D341Med (cell line): ENCODE measurements at places on chromosomes 5 and 9.

DNA sequence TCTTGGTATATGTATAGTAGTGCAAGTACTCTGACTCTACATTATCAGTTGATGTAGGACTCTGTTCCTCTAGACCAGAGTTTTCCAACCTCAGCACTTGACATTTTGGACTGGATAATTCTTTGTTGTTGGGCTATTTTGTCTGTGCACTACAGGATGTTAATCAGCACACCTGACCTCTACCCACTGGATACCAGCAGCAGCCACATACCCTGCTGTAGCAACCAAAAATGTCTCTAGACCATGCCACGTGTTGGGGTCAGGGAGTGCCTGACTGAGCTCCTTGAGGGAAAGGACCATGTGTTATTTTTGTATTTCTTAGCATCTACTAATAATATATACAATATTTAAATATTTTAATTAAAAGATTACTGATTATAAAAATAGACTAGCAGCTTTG is 42.7 kb downstream of the TNPO1 start:
- no peak for DNase-seq

- DNase-seq = no peak
Measured at GRCh38 chr5:141623186-141623585, 4.4 kb upstream of the DIAPH1 start.

DNA sequence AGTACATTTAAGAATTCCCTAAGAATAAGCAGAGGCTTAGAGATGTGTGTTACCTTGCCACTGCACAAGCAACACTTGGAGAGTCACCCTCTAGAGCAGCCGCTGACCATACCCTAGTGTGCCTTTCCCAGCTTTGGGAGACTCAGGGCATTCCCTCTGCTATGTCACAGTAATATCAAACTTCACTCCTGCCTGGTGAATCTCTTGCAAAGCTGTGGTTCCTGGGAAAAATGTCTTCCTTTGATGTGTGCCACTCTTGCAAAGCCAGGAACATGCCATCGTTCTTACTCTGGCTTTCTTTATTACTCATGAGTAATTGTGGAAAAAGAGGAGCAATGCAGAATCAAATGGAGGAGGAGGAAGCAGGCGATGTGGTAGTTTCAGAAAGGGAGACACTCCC is 173.2 kb downstream of the CCDC192 start:
- DNase-seq = no peak

GRCh38 chr5:14155075-14155474 is 11.9 kb downstream of the TRIO start:
- no peak for DNase-seq

DNA sequence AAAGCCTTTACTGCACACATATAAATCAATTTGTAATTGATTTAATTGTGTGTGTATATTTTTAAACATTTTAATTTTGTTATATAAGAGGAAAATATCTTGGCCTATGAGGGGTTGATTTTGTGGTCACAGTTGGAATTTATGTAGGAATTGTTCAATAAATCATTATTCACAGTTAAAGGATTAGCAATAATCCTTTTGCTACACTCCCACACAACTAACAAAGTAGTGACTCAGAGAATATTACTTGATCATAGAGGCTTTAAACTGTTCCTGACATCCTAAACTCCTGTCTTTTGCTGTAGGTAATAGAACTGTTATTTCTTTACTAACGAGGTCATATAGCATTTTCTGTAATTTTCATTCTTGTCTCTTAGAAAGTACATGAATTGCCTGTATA is 95.5 kb downstream of the ZCCHC7 start:
- DNase-seq = no peak

GRCh38 chr5:26690511-26690910 is 347.9 kb downstream of the CDH9 start:
- DNase-seq = peak; percentile 27

DNA sequence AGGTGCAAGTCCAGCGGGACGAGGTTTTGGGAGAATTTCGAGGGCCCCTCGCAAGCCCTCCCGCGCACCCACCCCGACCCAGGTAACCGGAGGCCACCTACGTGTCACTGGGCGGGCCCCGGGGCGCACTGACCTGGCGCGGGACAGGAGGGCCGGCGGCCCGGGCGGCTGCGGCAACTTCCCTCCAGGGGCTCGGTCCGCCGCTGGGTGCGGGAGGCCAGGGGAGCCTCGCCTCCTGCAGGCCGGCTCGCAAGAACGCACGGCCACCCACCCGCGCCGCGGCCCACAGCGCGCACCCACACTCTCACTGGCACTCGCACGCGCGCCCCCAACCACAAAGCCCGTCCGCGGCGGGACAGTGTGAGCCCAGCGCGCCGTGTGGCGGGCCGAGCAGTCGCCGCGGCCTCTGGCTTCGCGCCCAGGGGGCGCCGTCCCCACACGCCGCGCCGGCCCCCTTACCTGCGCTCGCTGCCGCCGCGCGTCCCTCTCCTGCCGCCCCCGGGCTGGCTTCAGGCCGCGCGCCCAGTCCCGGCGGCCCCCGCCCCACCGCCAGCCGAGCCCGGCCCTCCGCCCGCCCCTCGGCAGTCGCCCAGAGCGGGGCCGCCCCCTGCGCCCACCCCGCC is 451 bp downstream of the LPAR1 start:
- peak; percentile 87 for DNase-seq

DNA sequence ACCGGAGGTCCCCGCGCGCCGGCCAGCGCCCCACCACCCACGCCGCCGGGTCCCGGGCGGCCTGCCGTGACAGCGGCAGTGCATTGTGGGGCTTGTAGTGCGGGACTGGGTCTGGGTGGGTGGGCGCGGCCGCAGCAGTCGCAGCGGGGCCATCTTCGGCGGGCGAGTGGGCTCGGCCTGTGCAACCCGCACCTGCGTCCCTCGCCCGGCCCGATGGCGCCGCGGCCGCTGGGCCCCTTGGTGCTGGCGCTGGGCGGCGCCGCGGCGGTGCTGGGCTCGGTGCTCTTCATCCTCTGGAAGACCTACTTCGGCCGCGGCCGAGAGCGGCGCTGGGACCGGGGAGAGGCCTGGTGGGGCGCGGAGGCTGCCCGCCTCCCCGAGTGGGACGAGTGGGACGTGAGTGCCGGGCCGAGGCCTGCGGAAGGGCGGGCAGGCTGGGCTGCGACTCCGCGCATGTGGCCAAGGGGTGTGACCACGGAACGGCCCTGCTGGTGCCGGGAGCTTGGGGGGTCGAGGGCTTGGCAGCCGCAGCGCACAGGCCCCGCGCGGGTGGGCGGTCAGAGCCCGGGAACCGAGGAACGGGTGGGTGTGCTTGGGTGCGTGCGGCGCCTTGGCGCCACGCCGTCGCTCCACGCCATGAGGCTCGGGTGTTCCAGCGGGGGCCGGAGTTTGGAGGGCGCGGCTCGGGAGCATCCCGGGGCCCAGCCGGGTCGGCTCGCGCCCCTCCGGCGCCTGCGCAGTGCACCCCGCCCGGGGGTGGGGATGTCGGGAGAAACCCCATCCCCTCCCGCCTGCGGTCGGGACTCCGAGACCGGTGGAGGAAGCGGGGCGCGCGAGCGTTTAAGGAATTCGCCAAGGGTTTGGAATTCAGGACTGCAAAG is at the start of gene ARL10:
TSS of gene ARL10 (plus strand) at position 137 of the 881 bp plus-strand sequence. CDS start at position 214, 77 bp downstream.
- DNase-seq = peak; percentile 87

DNA sequence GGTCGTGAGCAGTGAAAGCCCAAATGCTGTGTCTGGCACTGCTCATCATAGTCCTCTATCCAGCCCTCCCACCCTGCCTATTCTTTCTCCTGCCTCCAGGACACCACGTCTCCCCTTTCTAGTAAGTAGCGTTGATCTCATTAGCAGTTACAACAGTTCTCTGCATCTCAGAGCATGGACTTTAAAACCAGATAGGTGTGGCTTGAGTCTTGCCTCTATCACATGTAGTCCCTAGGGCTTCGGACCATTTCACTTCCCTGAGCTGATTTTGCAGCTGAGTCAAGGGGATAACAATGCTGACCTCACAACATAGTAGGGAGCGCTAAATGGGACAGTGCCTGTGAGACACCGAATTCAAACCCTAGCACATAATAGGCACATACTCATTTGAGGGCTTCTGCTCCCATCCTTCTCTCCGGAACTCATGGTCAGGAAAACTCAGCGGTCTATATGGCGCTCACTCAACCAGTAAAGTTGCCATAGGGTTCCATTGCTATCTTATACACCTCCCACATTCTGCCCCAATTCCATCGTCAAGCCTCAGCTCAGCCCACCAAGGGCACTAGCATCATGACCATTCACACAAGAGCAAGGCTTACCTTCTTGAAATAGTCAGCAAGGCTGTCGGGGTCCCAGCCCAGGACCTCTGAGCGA is 515 bp downstream of the LCP2 start:
- DNase-seq = no peak

DNA sequence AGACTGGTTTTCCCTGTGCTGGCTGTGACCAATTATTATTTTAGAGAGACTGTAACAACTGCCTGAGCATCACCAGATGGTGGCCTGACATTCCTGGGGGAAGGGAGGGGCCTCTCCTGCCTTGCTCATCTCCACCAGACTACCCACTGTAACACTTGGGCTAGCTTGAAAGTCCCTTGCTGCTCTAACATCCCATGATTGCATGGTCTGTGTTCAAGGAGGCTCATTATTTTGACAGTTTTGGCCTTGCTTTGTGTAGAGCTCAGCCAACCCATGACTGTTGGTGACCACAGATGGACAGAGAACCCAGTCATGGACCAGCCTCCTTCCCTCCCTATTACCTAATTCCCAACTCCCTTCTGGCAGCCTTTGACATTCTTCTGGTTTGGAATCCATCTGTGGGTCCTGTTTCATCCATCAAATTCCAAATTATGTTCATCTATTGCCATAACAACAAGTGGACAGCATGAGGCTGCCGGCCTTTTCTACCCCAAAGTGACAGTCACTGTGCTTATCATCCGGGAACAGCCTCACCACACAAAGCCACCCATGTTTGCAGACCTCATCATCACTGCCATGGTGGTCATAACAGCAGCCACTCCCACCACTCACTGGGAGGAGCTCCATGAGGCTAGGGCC is 49.0 kb upstream of the ICE1 start:
- DNase-seq = no peak

DNA sequence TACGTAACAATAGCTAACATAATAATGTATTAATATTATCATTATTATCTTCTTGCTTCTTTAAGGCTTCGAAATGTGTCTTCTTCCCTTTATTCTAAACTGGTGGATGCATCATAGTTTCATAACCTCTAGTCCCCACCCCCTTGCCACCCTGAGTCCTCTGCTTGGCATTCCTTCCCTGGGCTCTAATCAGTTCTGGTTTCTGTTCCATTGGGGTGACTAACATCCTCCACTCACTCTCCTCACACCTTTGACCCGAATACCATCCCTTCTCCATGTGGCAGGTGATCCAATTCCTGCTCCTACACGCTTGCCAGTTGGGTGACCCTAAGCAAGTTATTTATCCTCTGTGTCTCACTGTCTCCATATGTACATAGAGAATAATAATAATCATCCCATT is 286.1 kb downstream of the TRPM3 start:
- no peak for DNase-seq

GRCh38 chr5:108818613-108819272 is 71.0 kb downstream of the FER start:
- DNase-seq = no peak
